ENCODE measurements at places on chromosomes 3 and 15.

GRCh38 chr15:67178569-67179210, 75.8 kb downstream of the AAGAB start:
- no peak for DNase-seq

GRCh38 chr15:79154483-79155135, 64.0 kb upstream of the RASGRF1 start:
- DNase-seq = no peak

DNA sequence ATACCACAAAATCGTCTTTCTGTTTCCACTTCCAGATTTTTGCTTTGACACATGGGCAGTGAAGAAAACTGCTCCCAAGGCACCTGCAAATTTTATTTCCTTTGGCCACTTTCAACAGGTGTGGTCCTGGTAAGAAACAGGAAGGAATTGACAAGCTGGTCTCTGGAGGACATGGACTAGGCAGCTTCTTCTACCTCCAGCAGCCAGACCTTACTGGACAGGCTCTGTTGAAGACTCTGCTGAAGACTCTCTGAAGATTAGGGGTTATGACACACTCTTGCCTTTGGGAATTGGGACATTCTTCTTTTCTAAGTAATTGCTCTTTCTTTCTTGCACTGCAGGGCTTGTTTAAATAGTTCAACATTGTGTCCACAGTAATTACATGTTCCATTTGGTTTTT, 147.7 kb upstream of the DCBLD2 start:
- DNase-seq = no peak

DNA sequence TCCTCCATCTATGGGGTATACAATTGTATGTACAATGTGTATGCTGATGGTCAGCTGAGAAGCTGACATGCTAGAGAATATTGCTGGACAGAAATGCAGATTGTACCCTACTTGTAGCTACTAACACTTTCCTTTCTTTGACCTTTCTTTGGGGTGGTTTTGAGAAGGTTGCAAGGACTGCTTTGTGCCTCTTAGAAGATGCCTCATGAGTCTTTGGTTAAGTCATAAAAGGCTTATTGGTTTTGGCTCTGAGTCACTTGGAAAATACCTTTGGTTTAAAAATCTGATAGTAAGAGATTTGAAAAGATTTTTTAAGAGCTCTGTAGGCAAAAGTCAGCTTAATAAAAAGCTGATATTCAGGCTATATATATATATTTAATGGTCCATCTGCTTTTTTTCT, 71.5 kb downstream of the ZMAT3 start:
- no peak for DNase-seq

DNA sequence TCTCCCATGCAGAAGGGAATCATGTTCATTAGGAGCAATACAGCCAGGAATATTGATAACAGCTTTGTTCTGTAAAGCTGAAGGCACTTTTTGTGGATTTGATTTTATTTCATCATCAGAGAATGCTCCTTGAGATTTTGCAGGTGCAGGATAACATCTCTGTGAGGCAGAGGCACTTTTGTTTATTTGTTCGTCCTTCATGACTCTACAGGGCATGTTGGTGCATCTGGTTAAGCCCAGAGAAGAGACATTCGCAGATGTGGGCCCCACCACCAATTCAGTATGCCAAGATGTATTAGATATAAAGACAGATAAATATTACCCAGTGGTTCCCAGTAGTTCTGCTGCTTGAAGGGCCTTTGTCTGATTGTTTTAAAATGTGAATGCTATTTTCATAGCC, 368.1 kb upstream of the SEMA6D start:
- no peak for DNase-seq

DNA sequence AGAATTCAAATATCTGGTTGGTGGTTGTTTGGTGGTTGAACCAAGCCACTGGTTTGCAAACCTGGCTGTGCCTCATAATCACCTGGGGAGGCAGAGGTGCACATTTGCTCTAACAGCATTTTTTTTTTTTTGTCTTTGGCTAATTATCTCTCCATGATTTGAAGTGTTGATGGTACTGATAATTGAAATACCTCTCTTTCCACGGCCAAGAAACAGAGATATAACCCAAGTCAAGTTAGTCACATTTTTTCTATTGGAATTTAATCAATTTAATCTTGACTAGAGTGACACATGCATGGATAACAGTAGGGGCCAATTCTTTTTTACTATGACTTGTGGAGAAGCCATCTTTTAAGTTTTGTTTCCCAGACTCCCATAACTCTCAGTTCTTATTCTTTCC, 37.5 kb upstream of the SUCLG2 start:
- DNase-seq = no peak

DNA sequence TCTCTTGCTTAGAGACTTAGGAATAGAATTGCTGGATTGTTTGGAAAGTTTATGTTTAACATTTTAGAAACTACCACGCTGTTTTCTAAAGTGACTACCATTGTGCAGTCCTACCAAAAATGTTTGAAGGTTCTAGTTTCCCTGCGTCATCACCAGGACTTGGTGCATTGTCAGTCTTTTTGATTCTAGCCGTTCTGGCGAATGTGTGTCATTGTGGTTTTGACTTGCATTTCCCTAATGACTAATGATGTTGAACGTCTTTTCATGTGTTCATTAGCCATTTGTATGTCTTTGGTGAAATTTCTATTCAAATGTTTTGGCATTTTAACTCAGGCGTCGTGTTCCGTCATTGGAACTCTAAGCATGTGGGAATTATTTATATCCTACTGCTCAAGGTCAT, 58.0 kb downstream of the CHD2 start:
- peak; percentile 7 for DNase-seq

DNA sequence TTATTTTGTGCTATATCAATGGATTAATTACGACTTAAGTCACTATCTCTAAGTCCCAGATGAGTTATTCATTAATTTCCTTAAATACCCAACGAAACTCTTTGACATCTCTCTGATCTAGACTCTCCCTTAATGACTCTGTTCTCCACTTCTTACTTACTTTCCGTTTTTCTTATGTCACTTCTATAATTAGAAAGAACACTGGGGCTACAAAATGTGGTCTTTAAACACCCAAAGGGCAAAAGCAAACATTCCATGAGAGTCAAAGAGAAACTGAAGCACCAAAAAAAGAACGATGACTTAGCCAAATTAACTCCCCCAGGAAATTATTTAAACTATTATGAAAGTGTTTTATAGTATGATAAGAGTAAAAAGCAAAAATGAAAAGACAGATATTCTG, 166.4 kb upstream of the UBE2E2 start:
- no peak for DNase-seq

DNA sequence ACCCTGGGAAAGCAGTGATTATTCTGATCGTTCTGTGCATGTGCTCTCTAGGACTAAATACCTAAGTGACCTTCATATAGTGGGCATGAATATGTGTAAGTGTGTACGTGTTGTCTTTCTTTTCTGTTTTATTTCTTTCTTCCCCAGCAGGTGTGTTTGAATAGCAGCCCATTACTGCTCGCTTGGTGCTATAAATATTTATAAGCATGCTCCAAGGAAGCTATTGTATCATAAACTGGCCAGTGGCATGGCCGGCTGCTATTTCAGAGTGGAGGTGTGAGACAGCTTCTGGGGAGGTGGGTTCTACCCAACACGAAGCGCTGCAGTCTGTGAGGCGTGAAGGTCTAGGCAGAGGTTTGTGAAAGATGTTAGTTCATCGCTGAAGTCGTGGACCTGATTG, 641.8 kb downstream of the NTRK3 start:
- DNase-seq = no peak

- DNase-seq = no peak
These were observed 59.5 kb downstream of the ERC2 start for GRCh38 chr3:56408761-56409196.

GRCh38 chr3:52171514-52172261, 17.5 kb upstream of the POC1A start:
- DNase-seq = no peak

GRCh38 chr3:64684715-64685261, 3.0 kb downstream of the ADAMTS9 start:
- no peak for DNase-seq

DNA sequence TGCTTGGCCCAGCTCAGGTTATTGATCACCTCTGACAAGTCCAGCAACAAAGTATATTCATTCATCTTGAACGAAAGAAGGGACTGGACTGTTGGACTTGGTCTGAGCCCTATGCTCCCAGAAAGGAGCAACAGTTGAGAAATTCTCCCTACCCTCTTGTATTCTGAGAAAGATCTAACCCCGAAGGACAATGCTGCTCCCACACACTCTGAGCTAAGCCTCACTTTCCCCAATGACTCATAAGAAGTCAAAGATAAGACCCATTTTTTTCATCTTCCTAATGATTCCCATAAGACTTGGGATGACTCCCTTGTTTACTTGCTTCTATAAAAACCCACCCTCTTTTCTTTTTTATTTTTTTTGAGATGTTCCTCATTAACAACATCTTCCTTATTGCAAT, 549.4 kb upstream of the MDFIC2 start:
- no peak for DNase-seq

DNA sequence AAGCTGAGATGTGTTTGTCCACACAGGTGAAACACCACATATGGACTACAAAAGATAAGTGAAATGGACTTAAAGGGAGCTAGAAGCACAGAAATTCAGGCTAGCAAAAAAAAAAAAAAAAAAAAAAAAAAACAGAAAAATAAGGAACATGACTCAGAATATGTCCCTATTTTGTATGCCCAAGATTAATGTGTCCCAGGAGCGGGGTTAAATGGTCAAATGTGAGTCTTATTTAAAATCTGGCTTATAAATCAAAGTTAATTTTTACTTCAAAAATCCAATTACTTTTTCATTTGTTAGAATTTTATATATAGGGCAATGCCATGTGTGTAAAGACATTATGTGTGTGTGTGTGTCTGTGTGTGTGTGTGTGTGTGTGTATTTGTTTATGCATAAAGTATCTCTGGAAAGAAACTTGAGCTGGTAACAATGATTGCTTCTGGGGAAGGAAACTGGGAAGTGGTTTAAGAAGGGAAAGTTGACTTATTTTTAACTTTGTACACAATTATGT, 986.5 kb downstream of the ROBO2 start:
- no peak for DNase-seq

GRCh38 chr3:194329583-194329965, 21.6 kb downstream of the CPN2 start:
- no peak for DNase-seq

GRCh38 chr15:84586696-84587095, 14.1 kb upstream of the ZSCAN2 start:
- no peak for DNase-seq

DNA sequence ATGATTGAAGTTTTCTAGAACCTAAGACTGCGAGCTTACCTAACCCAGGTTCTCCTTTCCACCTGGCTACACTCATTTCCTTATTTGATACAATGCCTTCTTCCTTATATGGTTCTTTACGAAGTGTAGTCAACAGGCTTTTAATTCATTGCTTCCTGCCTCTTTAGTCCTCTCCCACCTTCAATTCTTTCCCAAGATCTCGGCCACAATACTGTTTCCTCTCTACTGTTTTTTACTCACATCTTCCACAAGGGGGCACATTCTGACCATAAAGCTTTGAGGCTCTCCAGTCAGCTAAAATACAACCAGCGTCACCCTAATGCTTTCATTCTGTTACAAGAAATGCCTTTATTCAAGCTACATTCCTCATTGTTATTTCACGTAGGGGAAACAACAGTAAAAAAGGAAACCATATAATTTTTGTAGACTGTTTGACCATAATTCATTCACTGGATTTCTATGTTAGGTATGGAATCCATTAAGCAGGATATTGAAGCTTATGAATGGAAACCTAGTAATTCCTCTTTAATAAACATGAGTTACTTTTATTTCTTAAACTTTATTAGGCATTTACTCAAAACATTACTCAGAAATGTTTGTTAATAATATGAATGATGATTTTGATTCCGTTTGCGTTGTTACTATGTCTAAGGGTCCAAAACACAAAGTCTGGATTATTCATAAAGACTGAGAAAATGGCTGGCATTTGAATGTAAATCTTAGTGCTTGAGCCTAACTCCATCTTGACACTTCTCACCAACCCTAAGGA, 29.5 kb upstream of the VEPH1 start:
- no peak for DNase-seq

DNA sequence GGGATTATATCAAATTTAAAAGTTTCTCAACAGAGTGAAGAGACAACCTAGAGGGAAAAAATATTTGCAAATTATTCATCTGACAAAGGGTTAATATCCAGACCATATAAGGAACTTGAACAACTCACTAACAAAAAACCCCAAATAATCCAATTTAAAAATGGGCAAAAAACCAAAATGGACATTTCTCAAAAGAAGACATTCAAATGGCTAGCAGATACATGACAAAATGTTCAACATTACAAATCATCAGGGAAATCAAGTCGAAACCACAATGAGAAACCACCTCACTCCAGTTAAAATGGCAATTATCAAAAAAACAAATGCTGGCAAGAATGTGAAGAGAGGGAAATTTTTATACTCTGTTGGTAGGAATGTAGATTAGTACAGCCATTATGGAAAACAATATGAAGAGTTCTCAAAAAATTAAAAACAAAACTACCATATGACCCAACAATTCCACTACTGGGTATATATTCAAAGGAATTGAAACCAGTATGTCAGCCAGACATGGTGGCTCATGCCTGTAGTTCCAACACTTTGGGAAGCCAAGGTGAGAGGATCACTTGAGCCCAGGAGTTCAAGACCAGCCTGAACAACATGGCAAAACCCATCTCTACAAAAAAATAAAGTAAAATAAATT, 88.5 kb downstream of the CSNK1G1 start:
- no peak for DNase-seq

GRCh38 chr15:78618064-78618463, 2.7 kb downstream of the CHRNA3 start:
- DNase-seq = no peak

DNA sequence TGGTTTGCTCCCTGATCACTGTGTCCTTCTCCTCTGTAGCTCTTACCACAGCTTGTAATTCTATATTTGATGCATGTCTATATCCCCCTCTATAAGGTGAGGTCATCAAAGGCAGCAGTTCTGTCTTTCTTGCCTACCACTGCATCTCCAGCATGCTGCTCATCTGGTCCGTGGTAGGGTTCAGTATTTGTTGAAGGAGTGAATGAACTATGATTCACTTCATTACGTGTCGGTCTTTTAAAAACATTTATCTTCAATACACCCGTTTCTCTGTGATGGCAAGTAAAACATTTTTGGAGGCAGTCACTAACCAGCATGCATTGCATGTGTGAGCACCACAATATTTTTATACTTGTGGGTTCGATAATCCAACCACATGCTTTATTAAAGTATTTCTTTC, 27.6 kb downstream of the CHST14 start:
- DNase-seq = no peak

DNA sequence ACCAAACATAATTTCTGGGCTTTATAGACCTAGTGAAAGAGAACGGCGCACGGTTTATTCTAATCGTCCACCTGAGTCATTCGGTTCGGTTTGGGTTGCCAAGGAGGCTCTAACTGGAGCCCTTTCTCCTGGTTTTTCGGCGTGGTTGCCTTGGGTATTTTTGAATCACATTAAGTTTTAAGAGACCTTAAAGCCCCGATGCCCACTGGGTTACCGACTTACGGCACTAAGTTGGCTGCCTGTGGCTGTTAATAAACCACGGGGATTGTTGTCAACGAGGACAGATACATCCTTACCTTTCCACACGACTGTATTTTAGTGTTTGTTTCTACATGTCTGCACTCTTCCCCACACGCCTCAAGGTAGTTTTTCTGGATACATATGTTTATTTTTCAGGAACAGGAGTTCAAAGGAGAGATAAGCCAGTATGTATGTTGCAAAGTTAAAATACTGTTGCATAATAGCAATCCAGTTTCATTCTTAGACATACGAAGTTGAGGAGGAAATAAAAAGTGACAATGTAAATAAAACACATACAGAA, 1.2 kb upstream of the ANP32A start:
- DNase-seq = no peak
